Motor neuron (in vitro differentiated cells): ENCODE measurements at places on chromosomes 3 and 15. TPM values are rescaled to one million over a fixed set of nuclear protein-coding genes. Genes with fewer than 3 reads are reported as not detected.

DNA sequence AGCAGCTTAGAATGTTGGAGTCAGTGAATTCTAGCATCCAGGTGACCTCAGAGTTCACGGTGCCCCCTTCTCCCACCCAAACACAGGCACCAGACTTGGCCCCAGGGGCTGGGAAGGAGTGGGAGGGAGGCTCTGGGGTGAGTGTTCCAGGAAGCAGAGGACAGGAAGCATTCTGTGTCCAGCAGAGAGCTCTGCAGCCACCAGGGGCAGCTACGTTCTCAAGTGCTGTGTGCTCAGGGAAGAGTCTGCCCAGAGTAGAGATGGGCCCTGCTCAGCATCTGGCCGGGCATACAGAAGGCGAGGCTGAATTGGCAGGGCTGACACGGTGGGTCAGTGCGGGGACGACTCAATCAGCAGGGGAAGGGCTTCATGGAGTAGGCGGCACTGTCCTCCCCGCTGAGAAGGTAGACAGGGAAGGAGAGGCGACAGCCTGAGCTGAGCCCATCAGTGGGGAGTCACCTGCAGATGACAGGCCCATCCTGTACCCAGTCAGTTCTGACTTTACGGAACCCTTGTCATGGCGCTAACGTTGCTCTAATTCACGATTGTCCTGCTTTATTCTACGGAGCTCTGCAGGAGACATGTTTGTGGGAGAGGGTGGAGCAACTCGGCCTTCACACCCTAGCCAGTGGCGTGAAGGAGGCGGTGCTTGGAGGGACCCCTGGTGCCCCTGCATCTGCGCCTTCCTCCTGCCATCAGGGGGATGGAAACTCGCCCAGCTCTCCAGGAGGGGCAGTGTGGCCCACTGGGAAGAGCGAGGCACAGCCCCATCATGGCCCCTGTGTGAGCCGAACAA lies 82.2 kb downstream of the C3orf70 start:
- ATAC-seq, result peak; percentile 81

GRCh38 chr15:39455471-39455991 lies 125.3 kb upstream of the THBS1 start:
- ATAC-seq, result peak; percentile 87

- no peak for ATAC-seq
Measured at GRCh38 chr3:141941093-141941492, 64.7 kb downstream of the ATP1B3 start.

DNA sequence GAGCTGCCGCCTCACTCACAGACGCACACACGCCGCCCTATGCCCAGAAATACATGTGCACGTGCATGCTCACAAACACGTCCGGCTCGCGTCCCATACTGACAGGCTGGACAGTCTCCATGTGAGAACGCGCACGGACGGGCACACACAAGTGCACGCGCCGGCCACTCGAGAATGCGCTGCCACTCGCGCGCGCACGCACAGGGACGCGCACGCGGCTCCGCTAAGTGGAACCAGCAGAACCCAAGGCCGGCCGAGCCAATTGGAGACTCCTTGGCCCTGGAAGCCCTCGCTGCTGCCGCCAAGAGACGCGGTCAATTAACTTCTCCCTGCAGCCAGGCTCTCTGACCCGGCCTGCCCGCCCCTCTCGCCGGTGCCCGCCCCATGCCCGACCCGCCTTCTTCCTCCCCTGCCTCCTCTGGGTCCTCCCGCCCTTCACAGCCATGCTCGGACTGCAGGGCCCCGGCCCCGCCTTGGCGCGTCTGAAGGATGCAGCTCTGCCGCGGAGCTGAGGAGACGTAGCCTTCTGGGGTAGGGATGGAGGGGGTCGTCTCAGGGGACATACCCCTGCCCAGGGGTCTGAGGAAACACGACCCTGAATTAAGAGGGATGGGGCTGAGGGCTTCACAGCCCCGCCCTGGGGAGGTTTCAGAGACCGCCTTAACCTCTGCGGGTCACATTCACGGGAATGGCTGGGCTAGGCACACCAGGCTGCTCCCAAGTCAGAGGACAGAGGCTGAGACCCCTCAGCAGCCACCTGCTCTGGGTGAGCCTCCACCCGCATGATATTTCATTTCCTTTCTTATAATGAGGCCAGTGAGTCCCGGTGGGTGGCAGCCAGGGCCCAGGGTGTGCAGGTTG lies 15.0 kb downstream of the PTH1R start:
- peak; percentile 94 for ATAC-seq

DNA sequence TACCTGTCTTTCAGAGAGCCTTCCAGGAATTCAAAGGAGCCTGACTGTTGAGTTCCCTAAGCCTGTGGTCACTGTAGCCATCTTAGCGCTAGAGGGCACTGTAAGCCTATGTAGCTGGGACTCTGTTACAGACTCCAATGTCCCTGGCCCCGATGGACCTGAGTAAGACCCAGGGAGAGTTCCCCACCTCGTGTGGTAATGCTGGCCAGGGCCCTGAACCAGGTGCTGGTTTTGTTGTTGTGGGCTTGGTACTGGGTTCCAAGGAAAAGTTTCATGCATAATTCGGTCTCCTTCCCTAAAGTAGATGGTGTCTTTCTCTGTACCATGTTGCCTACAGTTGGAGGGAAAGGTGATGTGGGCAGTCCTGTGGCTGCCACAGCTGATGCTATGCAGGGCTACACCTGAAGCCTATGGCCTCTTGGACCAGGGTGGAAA lies 32.4 kb downstream of the CDAN1 start:
- ATAC-seq, result peak; percentile 99

GRCh38 chr3:172749230-172749965 lies 1.1 kb upstream of the ECT2 start:
- ATAC-seq, result no peak

NAALADL2 gene
- total RNA-seq, result 1.6 and 1.7 TPM in 2 replicates

DNA sequence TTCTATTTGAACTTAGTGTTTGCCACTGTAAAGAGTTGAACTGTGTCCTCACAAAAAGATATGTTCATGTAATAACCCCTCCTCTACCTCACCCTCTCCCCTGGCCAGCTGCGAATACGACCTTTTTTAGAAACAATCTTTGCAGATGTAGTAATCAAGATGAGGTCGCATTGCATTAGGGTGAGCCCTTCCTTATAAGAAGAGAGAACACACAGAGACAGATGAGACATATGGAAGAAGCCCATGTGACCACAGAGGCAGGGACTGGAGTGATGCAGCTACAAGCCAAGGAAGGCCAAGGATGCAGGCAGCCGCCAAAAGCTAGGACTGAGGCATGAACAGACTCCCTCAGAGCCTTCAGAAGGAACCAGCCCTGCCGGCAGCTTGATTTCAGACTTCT lies 27.6 kb downstream of the GPR176 start:
- peak; percentile 54 for ATAC-seq

WDR72 gene
- not detected in 2 replicates for total RNA-seq

- no peak for ATAC-seq
Measured at GRCh38 chr3:179871782-179872181, 165.0 kb downstream of the PEX5L start.

- ATAC-seq, result no peak
Measured at GRCh38 chr3:162443376-162443775, 946.8 kb downstream of the OTOL1 start.

IRAK2 gene
- total RNA-seq, result 1.7 and 1.9 TPM in 2 replicates

- ATAC-seq, result no peak
Measured at GRCh38 chr3:100637197-100637631, 27.8 kb downstream of the ADGRG7 start.

GRCh38 chr3:30073622-30074021 lies 532.8 kb upstream of the TGFBR2 start:
- ATAC-seq, result peak; percentile 61

FBXO40 gene
- total RNA-seq, result 0.04 and 0.54 TPM in 2 replicates

SEC62 gene
- total RNA-seq, result 53.3 and 61.2 TPM in 2 replicates

GRCh38 chr3:8845641-8846040 lies 76.2 kb upstream of the OXTR start:
- ATAC-seq, result no peak
